ENCODE measurements at places on chromosomes 4 and X.

- DNase-seq: no peak
Measured at GRCh38 chrX:103883533-103883932, 51.5 kb upstream of the RAB9B start.

DNA sequence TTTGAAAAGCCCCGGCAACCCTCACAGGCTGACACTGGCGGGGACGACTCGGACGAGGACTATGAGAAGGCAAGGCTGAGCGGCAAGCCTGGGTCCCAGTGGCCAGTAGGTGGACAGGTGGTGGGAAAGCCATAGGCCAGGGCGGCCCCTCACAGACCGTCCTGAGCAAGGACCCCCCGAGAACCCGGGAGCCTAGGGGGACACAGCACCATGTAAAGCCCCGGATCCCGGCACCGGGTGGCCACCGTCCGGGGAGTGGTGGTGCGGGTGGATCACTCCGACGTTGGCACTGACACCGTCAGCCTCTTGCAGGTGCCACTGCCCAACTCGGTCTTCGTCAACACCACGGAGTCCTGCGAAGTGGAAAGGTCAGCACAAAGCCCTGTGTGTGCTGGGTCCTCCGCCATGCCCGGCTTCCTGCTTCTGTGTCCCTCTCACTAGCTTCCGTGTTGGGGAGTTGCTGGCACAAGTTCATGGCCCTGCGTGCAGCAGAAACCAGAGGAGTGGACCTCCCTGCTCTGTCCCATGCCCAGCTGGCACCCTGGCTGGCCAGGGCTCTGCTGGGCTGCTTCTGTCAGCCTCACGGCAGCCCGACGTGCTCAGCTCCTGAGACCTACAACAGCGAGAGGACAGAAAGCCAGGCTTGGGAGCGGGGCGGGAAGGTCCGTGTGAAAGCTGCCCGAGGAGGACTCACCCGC, 11.9 kb upstream of the ADD1 start:
- no peak for DNase-seq

DNA sequence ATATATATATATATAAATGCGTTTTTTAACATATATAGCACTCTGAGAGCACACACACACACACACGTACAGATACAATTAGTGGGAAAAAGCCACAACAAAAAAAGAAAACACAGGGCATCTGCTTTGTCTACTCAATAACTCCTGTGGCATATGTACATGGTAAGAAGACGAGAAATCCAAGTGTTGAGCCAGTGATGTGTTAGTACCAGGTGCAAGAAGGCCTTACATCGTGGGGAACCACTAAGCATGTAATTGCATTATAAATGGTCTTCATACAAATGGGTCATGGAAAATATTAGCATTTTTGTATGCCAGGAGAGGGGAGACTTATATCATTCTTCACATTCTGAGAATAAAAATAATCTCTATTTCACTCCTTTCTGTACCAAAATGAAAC, 62.7 kb upstream of the FAM47B start:
- no peak for DNase-seq

GRCh38 chrX:135688137-135688536, 25.3 kb upstream of the CT45A1 start:
- no peak for DNase-seq

- no peak for DNase-seq
Measured at GRCh38 chrX:85159644-85160043, 83.9 kb downstream of the SATL1 start.

DNA sequence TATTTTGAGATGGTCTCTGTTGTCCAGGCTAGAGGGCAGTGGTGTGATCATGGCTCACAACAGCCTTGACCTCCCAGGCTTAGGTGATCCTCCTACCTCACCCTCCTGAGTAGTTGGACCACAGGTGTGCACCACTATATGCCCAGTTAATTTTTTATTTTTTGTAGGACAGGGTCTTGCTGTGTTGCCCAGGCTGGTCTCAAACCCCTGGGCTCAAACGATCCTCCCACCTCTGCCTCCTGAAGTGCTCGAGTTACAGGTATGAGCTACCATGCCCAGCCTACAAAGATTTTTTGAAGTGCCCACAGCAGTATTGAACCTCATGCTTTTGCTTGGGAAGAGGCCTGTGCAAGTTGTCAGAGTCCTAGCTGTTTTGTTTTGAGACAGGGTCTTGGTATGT, 31.1 kb downstream of the NSD2 start:
- DNase-seq: no peak

- no peak for DNase-seq
Measured at GRCh38 chr4:79298027-79298426, 27.8 kb downstream of the NAA11 start.

DNA sequence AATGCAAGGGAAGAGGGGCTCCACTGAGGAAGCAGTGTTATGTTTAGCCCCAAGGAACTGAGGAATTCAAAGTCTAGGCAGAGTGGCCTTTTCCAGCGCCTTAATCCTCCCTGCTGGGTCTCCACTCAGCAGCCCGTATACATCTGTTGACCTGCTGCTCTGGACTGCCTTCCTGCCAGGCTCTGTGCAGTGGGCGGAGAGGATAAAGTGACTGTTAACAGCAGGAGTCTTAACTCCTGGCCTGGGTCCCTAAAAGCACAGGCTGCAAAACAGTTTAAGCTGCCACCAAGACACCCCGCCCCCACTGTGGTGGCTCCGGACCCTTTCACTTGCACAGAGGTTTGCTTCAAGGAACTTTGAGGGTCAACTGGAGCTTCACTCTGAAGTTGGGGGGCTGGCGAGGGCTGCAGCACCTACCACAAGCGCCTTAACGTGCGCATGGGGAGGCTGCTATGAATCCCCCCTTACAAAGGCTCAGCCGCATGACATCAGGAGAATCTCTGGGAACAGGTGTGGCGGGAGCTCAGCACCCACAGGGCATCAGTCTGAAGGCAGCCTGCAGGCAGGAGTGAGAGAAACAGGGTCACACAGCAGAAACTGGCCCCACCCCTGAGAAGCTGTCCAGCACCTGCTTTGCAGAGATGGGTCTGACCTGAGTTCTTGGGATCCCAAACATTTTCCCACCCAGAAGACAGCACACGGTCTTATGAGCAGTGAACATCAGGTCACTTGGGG, 358.2 kb upstream of the GATB start:
- no peak for DNase-seq

DNA sequence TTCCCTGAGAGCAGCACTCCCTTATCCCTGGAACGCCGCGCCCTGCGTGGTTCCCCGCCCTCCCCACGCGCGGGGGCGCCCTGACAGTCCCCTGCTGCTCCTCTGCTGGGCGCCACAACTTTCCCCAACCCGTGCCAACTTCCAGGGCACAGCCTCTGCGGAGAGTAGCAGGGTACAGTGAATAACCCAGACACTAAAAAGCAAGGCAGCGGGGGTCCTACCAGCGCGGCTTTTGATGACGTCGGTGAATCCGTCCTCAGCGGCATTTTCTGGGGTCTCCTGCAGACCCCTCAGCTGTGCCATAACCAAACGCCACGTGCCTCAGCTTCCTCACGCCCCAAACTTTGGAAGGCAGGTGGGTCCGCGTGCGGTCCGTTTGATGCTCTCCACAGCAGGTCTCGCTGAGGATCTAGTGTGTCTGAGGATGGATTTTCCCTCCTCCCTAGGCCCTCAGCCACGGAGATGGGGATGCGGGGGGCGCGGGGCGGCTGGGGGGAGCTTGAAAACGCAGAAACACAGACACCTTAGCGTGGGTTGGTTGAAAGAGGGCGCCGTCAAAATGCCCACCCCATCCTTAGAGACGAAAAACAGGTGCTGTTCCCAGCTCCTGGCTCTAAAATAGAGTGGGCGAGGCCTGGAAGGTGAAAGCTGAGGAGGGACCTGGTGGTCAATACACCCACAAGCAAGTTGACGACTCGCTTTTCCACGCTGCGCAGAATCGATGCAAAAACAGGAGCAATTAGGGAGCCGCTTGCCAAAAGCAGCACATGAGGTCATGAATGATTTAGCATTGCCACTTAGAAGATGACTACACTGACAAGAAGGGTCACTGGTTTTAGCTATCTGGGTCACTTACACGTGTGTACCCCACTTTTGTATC, 405.6 kb downstream of the FAM47A start:
- no peak for DNase-seq

DNA sequence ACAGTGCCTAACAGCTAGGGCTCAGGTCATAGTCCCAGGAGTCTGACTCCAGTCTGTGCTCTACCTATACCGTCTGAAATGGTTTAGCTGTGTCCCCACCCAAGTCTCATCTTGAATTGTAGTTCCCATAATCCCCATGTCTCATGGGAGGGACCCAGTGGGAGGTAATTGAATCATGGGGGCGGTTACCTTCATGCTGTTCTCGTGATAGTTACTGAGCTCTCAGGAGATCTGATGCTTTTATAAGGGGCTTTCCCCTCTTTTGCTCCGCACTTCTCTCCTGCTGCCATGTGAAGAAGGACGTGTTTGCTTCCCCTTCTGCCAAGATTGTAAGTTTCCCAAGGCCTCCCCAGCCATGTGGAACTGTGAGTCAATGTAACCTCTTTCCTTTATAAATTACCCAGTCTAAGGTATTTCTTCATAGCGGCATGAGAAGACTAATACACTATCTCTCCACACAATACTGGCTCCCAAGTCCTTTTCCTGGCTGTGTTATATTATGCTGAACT, 110.8 kb downstream of the AFAP1 start:
- DNase-seq: no peak

DNA sequence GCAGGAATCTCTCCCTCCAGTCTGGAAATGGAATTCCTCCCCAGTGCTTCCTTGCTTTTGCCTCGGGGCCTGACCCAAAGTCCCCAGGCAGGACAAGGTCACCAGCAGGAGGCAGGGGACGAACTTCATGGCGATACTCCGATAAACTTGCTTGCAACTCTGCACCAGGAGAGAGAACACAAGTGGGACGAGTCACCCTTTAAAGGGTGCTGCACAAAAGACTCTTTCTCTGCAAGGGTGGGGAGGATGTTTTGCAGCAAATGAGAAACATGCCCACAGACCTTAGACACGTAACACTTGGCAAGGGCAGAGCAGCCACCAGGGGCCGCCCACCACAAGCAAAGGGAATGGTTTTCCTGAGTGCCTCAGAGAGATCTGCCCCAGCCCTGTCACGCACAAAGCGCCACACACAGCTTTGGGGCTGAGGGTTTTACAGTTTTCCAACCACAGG, at the start of gene FGFBP2:
Gene FGFBP2 (minus strand): TSS at position 175 of the 451 bp plus-strand sequence. CDS start 46 bp downstream, at position 129.
- no peak for DNase-seq

- no peak for DNase-seq
Measured at GRCh38 chrX:40543661-40544328, 37.0 kb upstream of the ATP6AP2 start.

GRCh38 chr4:123706973-123707372, 310.4 kb downstream of the SPRY1 start:
- DNase-seq: no peak

GRCh38 chr4:6607368-6608055, 32.5 kb downstream of the MAN2B2 start:
- DNase-seq: no peak

GRCh38 chrX:124190440-124190839, 142.0 kb upstream of the TEX13D start:
- no peak for DNase-seq

- no peak for DNase-seq
Measured at GRCh38 chrX:44343412-44344141, at the start of gene EFHC2. Gene EFHC2, minus strand, starts transcription at chrX:44343672. Its CDS starts 84 bp downstream, at chrX:44343588.
